ENCODE measurements at places on chromosomes 7 and 10. TPM values are rescaled to one million over a fixed set of nuclear protein-coding genes. Genes with fewer than 3 reads are reported as not detected.

Gene CAMK2B
- not detected for total RNA-seq

Gene EFCAB10
- total RNA-seq = not detected

Gene VAX1
- total RNA-seq = not detected

Gene UNC5B
- total RNA-seq = not detected

Gene SLC26A3
- total RNA-seq = not detected

Gene FRMPD2
- not detected for total RNA-seq

Gene SHTN1
- 0.05 TPM for total RNA-seq

Gene TMEM72
- not detected for total RNA-seq

Gene TAS2R41
- total RNA-seq = not detected

Gene TMEM236
- total RNA-seq = 0.15 TPM

Gene ZC3HAV1L
- total RNA-seq = 17.8 TPM

Gene RNF148
- total RNA-seq = not detected

Gene CRHR2
- not detected for total RNA-seq

Gene CCDC172
- total RNA-seq = not detected

Gene AIFM2
- total RNA-seq = 3.8 TPM

Gene SLC16A12
- total RNA-seq = not detected

Gene XRCC2
- total RNA-seq = 9.7 TPM

Gene MYPN
- not detected for total RNA-seq

Gene OR6V1
- total RNA-seq = not detected

Gene OR9A2
- not detected for total RNA-seq

Gene MUC3A
- total RNA-seq = not detected

Gene EDRF1
- total RNA-seq = 33.8 TPM

Gene UTF1
- not detected for total RNA-seq

Gene TSPAN15
- total RNA-seq = 9.0 TPM

Gene LYZL2
- total RNA-seq = not detected

Gene CPA2
- total RNA-seq = not detected

Gene SSC4D
- total RNA-seq = 0.30 TPM
